ENCODE measurements at places on chromosomes 2 and 18. TPM values are rescaled to one million over a fixed set of nuclear protein-coding genes. Genes with fewer than 3 reads are reported as not detected.

NDUFV2 gene
- 115 TPM for total RNA-seq

WDPCP gene
- 14.7 TPM for total RNA-seq

GRCh38 chr2:58407487-58407886, 166.4 kb upstream of the FANCL start:
- DNase-seq: no peak

GRCh38 chr2:11988691-11989353, 242.4 kb downstream of the LPIN1 start:
- DNase-seq: no peak

DNA sequence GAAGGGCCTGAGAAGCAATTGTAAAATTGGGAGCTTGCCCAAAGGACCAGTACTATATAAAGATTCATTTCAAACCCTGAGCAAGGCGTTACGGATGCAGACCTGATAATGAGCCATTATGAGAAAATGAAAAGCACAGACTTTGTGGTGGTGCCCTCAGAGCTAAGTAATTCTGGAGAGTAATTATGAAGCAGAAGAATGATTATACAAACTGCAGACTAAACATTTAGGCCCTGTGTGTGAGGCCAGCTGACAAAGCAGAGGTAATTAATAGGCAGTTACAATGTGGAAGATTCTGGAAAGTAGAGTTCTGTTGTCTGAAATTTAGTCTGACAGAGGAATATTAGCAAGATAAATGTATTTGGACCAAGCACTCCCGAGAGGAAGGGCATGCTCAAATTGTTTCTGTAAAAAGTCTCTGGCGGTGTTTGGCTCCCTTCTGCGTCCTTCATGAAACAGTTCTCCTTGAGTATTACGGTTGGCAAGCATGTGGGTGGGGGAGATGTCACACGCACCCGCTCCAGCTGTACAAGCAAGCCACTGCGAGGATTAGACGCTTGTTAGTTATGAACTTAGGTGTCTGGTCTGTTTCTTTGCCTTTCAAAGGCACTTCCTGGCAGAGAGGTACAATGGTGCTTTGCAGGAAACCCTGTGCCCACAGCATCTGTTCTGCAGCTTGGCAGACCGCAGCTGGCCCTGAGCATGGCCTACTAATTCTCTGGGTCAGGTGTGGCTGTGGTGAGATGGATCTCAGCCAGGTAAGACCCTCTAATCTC, 45.5 kb downstream of the CDC42EP3 start:
- DNase-seq: no peak

Data from fibroblast of villous mesenchyme (primary cell).